Ecto neural progenitor cell (in vitro differentiated cells): ENCODE measurements at places on chromosomes 4 and X.
A peak's percentile ranks its signal among the peaks of the same experiment; 100 is the strongest.

DNA sequence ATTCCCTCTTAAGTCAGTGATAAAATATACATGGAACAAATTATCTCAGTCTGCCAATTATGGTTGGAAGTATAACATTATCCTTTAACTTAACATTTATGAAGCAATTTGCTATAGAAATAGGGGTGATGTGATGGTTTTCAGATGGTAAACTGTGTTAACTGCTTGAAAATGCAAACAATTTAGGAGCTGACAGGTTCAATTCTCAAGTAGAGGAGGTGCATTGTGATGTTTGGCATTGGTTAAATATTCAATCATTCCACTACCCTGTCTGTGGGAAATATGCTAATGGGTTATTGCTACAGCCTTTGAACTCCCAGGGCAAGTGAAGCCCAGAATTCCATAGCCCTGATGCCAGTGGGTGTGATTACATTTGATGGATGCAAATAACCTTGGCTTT, 243.4 kb upstream of the GK2 start:
- DNase-seq: no peak

- DNase-seq: no peak
Measured at GRCh38 chr4:22122062-22122461, 173.5 kb upstream of the KCNIP4 start.

GRCh38 chrX:39667191-39667590, 430.6 kb downstream of the BCOR start:
- DNase-seq: no peak

GRCh38 chr4:138188406-138189084, 53.6 kb downstream of the SLC7A11 start:
- DNase-seq: no peak

DNA sequence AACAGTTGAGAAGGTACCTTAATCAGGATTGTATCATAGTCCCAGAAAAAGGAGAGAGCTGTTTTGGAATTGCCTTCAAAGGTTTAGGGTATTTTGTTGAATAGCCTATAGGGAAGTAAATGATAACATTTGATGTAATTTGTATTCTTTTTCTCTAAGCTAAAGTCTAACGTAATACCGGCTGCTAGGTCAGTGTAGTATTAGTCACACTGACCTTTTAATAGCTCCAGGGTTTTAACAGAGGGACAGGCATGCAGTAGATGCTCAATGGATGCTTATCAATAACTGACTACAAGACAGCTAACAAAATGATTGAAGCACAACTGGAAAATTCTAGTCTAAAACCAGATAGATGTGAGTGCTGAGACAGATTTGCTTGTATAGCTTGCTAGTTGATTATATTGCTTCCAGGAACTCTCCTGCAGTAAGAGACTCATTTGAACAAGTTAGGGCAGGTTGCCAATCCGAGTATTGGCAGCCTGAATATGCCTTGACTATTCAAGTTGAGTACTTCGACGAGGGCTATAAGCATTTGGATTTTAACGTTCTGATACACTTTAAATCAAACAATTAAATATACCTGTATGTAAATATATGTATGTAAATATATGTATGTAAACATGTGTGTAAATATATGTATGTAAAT, 16.5 kb upstream of the PNPLA4 start:
- no peak for DNase-seq

DNA sequence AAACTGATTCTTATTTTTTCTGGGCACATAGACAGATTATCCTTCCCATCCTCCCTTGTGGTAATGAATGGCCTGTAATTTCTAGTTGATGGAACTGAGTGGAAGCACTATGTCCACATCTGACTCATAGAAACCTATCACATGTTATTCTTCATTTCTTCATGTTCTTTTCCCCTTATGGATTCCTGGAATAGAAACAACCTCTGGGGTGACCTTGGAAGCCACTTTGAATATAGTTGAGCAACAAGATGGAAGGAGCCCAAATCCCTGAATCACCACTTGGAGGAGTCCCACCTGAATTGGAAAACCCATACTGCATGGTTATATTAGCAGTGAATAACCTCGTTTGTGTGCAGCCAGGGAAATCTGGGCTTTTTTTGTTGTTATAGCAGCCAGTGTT, 137.8 kb downstream of the MID1IP1 start:
- DNase-seq: no peak

GRCh38 chr4:128603081-128603480, 206.4 kb upstream of the JADE1 start:
- no peak for DNase-seq

GRCh38 chrX:96971812-96972211, 88.1 kb downstream of the RPA4 start:
- no peak for DNase-seq

- DNase-seq: no peak
Measured at GRCh38 chrX:134670134-134670924, 12.1 kb upstream of the PLAC1 start.

DNA sequence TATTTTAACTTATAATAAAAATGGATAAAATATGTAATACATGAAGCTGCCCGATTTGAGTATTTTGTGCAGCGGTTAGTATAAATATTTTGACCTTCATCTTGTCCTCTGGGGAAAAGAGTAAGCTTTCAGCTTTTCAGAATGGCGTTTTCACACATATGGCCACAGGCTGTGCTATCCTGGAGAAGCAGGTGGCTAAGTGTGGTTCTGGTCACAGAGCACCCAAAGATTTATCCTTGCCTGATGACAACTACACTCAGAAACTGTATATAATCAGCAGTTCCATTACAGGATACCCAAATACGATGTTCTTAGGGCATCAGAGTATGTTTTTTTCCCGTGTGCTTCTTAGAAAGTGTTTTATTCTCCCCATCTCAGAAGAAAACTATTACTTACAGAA, 42.3 kb upstream of the ANK2 start:
- DNase-seq: no peak

GRCh38 chr4:10703766-10704429, 19.3 kb upstream of the CLNK start:
- DNase-seq: no peak

DNA sequence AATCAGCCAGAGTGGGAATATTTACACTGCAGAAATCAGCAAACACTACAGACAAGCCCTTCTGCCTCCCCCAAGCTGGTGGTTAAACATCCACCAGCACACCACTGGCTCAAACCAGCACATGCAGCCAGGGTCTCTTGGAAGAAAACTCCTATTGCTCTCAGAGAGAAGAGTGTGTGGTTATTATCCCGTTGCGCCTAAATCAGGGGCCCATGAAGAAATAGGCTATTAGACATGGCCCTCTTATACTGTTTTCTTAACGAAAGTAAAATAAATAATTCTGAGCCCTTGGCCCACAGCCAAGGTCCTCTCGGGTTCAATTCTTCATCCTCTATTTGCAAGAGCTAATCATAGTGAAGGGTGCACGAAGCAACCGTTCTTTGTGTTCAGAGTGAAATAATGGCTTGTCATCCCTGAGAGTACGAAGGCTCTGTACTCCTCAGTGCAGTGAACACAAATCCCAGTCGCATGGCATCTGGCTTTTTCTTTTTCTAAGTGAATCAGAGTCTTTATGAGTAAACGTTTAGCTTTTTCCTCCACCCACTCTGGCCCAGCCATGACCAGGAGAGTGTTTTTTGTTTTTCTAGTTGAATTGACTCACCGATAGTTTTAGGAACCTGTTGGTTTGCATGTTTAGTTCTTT, 33.4 kb upstream of the RBM47 start:
- no peak for DNase-seq

DNA sequence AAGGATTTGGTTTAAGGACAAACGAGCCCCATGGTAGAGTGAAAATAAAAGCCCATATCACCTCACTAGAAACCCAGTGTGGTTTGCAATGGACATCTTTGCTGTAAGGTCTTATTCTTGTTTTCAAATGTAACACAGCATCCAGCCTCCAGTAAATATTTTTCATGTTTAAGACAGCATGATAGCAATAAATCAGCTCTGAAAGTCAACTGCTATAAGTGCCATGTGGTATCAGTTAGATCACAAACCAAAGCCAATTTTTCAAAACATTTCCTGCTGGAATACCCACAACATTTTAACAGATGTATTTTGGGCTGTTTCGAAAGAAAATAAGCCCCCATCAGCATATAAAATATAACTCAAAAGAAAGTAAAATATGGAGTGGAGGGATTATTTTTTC, 24.0 kb upstream of the SCML1 start:
- DNase-seq: no peak

- DNase-seq: no peak
Measured at GRCh38 chr4:39346856-39347519, 19.2 kb downstream of the RFC1 start.

DNA sequence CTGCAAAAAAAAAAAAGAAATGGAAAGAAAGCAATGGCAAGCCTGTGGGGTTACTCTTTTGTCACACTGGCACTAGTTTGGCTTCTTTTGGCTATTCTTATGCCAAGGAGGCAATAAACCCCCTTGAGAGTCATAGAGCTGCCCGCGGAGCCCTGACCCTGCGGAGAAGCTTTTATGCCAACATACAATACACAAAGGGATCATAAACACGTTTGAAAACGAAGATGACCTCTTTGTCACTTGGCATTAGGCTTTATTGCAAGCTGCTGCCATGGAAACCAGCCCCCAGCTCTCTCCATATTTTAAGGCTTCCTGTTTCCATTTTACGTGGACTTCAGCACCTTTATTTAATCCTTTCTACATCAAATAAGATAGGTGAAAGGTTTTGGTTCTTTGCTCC, 7.6 kb downstream of the NEUROG2 start:
- no peak for DNase-seq

DNA sequence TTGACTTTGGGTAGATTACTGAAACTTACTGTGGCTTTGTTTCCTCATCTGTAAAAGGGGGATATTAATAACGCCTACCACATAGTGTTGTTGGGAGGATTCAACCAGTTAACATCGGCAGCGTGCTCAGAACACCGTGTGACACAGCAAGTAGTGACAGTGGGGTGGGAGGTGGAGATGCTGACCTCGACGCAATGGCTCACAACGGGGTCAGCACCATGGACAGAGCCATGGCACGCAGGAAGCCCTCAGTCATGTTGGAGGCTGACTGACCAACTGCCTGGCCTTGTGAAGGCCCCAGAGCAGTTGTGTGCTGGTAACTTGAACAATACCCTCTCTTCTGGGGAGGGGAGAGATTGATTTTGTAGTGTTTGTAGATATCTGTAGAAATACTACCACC, 93.2 kb downstream of the WFS1 start:
- peak; percentile 85 for DNase-seq

GRCh38 chrX:120000490-120001246, 57.1 kb upstream of the NKAP start:
- no peak for DNase-seq

DNA sequence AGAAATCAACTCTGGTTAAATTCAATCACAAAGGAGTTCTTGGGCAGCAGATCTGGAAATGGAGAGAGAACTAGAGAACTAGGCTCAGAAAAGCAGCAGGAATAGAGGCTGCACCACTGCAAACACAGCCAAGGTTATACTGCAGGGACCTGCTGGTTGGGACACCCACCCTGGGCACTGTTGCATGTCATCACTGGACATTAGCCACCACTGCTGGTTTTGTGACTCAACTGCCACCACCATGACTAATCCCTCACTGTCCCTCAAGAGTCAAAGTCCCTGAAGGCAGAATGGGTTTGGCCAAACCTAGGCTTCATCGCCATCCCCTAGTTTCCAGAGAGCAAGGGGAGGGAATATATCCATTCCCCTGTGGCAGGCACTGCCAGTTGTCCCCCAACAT, 38.1 kb upstream of the IRAK1 start:
- no peak for DNase-seq

- DNase-seq: no peak
Measured at GRCh38 chrX:130994671-130995070, 63.5 kb upstream of the ARHGAP36 start.

DNA sequence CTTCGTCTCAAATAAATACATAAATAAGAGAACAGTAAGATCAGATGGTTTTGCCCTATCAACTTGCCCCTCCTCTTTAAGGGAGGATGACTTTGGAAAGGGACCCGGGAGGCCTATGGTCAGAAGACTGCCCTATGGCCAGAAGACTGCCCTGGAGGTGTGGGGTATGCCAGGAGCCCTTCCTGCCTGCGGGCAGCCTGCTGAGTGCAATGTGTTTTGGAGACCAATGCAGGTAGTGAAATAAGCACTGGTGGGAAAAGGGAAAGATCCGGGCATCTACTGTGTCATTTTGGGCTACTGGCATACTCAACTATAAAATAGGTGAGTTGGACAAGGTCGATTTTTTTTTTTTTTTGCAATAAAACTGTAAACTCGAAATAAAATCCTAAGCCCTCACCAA, 129.8 kb upstream of the SLC34A2 start:
- no peak for DNase-seq

GRCh38 chr4:74475091-74475800, 30.3 kb downstream of the AREG start:
- no peak for DNase-seq

DNA sequence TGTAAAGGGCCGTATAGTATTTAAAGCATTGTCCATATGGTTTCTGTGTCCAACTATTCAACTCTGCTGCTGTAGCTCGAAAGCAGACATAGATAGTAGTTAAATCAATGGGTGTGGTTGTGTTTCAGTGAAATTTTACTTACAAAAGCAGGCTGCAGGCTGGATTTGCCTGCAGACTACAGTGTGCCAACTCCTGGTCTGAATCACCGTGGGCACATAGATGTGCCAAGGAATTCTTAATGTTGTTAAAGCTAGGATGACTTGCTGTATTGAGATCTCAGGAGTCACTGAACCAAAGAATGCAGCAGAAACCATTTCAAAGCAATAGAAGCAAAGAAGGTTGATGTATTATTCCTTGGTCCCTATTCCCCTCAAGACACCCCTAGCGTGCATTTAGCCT, 379.0 kb downstream of the STIM2 start:
- DNase-seq: no peak

DNA sequence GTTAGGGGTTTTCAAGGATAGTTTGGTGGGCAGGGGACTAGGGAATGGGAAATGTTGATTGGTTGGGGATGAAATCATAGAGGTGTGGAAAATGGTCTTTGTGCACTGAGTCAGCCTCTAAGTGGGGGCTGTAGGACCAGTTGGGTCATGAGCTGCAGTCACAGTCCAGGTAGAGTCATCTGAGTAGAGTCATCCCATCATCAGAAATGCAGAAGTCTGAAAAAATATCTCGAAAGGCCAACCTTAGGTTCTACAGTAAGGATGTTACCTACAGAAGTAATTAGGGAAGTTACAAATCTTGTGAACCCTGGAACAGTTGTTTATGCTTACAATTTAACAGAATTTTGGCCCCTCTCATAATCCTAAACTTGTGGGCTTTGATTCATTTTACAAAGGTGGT, 63.4 kb upstream of the AP1S2 start:
- DNase-seq: no peak

- DNase-seq: no peak
Measured at GRCh38 chr4:157804986-157805385, 367.8 kb downstream of the GASK1B start.

DNA sequence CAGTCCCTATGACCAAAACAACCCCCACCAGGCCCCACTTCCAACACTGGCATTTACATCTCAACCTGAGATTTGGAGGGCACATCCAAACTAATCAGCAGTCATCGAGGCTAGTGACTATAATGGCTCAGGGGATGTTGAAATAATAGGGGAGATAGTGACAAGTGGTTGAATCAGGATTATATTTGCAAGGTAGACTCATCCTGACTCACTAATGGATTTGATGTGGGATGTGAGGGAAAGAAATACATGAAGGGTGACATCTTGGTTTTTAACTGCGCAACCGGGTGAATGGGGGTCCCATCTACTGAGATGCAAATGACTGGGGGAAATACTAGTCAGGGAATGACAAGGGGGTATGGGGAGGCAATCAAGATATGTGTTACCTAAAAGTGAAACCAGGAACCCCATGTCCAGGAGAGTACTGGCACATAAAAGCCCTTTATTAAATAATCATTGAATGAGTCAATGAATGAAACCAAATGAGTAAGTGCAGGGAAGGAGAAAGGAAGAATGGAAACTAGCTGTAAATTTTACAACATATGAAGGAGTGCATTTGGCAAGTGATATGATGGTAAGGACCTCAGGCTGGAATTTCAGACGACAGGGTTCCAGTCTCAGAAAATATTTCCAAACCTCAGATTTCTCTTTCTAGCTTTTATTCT, 78.3 kb downstream of the PARM1 start:
- DNase-seq: no peak
